Stimulated activated effector memory CD8-positive, alpha-beta T cell treated with anti-CD3 and anti-CD28 coated beads, Interleukin-12 subunit alpha, Interleukin-12 subunit beta, amount 100 ng/mL, for 72 hours (primary cell): ENCODE measurements at places on chromosomes 7 and 10.

- DNase-seq = no peak
These were observed 21.5 kb downstream of the CYP26A1 start for GRCh38 chr10:93095225-93095624.

DNA sequence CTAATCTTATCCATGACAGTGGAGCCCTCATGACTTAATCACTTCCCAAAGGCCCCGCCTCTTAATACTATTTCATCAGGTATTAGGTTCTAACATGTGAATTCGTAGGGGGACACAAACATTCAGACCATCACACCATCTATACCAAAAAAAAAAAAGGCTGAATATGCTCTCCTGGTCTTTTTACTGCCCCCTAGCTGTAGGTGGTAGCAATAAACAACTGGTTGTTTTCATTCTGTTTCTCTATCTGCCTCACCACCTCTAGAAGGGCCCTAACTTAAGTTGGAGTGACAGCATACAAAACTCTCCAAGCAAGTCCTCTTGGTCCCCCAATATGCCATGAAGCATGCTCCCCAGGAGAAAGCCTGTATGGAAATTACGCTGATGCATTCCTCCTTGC is 94.1 kb downstream of the GRM8 start:
- no peak for DNase-seq

GRCh38 chr10:24009736-24010135 is 199.2 kb upstream of the KIAA1217 start:
- DNase-seq = no peak

GRCh38 chr10:9301148-9301547 is 1246.7 kb downstream of the GATA3 start:
- no peak for DNase-seq

DNA sequence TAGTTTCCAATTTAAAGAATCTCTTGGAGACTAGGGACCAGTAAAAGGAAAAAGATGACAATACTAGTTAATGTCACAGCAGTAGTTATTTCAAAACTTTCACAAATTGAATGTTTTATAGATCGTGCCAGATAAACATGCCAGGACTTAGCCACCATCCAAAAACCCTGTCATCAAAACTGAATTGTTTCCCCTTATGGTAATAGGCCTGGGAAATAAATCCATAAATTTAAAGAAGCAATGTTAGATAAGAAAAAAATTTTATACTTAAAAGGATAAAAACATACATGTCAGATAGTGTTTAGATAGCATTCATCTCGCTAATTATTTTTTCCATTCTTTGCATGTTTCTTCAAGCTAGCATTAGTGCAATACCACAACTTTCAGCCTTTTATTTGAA is 71.2 kb downstream of the SUGCT start:
- no peak for DNase-seq

DNA sequence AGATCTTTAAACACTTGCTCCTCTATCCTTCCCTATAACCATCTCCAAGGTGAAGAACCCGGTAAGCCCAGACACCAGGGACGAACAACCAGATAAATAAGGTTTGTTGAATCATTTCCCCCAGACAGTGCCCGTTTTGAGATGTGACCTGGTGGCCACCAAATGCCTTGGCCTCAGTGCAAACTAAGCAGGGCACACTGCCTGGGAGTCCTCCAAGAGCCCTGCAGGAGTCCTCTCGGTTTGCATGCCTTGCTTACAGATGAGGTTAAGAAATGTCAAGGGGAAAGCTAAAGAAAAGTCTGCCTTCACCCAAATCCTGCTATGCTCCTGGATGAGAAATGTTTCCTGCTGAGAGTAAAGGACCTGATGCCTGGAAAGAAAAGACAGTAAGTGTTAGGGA is 31.6 kb downstream of the SLIT1 start:
- no peak for DNase-seq

DNA sequence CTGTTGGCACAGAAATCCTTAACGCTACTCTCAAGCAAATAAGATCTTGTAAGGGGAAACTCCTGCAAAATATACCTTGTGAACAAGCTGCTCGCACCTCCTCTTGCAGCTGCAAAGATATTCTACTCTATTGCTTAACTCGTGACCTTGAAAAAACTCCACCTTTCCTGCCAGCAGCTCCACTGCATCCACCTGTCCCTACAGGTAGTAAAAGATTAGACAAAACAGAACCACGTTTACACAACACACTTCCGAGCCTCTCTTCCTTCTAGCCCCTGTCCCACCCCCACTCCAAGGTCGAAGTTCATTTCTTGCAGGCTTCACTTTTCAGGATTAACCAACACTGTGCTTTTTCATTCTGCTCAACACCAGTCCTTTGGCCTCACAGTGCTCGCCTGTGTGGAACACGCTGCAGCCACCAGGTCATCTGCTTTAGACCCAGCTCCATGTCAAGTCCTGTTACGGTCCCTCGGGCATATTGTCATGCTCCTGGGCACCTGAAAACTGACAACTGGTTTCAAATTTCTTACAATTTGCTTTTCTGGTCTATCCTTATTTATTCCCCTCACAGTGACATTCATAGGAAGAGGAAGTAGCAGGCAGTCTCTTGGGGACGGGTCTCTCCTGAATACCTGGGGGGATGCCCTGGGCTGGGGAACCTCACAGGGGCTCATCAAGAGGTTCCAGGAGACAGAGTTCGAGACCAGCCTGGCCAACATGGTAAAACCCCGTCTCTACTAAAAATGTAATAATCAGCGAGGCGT is 165.8 kb upstream of the KLF14 start:
- DNase-seq = no peak

DNA sequence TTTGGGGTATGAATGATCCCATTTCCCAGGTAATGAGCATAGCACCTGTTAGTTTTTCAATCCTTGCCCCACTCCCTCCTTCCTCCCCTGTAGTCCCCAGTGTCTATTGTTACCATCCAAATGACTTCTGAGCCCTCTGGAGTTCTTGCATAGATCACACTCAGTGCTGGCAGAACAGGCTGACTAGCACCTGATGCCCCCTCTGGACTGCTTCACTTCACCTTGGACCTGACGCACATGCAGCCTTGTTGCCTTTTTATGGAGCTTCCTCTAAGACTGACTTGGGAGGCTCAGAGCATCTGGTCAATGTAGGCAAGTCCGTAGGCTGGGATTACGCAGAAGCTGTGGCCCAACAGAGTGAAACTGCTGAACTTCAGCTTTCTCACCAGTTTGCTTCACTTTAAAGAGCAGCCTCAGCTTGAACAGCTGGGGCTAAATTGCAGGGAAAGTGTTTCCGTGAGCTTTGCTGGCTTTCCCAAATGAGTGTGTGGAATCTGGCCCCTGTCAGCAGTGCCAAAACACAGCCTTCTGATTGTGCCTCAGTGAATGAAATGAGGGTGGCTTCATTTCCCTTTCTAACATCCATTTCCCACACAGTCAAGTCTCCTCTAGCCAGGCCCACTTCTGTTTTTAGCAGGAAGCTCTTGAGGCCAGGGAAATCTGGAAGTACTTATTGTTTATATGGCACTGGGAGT is 48.5 kb downstream of the NXPH1 start:
- DNase-seq = no peak

DNA sequence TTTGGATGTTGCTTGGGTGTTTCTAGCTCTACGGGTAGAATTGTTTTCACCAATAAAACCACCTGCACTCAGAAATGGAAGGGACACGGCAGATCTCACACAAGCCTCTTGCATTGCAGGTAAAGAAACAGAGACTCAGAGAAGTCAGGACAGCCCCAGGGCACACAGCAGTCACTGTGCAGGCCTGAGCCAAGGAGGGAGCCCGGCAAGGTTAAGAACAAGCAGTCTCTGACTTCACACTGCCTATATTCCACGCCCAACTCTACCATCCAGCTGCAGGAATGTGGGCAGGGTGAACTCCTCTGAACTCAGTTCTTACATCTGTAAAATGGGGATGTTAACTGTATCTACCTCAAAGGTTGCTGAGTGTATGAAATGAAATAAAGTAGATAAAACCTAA is 15.4 kb downstream of the CHST15 start:
- DNase-seq = no peak

DNA sequence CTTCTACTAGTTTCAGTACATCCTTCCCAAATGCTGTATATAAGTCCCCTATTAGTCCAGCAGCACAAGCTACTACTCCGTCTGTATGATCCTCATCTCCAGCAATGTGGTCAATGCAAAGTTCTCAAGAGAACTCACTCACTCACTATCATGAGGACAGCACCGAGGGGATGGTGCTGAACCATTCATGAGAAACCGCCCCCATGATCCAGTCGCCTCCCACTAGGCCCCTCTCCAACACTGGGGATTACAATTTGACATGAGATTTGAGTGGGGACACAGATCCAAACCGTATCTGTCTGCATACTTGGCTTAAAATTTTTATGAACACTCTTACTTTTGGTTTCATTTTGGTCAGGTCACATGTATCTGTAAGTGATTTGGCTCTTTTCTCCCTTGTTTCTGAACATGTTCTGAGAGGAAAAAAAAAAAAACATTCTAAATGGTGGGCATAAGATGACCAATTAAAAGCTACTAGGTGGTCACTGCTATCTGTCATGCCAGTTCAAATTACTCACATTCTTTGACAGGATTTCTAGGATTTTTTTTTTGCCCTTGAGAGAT is 60.1 kb downstream of the ZNF783 start:
- DNase-seq = no peak

DNA sequence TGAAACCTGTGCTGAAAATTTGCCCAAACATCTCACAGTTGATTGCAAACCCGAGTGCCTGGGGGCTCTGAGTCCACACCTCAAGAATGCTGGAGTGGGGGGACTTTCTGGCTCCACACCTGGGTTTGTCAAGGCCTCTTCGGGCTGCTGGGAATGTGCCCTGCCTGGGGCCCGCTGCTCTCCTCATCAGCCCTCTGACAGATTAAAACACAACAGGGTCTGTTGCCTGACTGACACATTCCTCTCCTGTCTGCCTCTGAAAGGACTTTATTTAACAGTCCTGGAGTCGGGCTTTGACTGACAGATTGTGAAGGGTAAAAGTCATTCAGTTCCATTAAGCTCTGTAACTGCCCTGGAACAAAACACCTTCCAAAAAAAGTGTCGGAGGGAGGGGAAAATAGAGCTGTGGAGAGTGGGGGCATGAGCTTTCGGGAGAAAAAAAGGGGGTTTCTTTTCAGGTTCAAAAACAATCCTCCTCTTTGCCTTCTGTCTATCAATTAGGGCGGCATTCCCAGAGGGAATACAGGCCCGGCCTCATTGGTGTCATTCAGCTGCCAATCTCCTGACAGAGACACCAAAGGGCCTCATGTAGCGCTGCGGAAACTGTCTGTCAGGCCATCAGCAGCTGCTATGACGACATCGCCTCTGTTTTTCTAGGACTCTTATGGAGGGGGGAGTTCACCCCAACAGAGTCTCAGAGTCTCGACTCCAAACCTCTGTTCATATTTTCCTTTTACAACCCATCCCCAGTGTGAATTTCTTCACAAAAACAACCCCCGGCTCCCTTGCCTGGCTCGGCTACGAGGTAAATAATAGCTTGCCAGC is 398.8 kb upstream of the NFE2L3 start:
- DNase-seq = no peak

DNA sequence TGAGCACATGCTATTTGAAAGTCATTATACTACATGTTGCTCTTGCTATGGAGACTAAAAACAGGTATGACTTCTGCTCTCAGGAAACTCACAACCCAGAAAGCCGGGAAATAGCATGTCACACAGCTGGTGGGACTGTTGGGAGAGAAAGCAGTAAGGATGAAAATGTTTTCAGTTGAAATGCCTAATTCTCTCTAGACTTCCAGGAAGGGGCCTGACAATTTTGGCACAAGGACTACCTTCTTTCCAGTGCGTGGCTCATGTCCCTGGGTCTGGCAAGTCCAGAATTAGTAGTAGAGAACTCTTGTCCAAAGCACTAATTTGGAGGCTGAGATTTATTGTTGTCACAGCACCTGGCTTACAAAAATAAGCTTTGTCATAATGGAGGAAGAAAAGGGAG is 567.6 kb downstream of the LRMDA start:
- no peak for DNase-seq

DNA sequence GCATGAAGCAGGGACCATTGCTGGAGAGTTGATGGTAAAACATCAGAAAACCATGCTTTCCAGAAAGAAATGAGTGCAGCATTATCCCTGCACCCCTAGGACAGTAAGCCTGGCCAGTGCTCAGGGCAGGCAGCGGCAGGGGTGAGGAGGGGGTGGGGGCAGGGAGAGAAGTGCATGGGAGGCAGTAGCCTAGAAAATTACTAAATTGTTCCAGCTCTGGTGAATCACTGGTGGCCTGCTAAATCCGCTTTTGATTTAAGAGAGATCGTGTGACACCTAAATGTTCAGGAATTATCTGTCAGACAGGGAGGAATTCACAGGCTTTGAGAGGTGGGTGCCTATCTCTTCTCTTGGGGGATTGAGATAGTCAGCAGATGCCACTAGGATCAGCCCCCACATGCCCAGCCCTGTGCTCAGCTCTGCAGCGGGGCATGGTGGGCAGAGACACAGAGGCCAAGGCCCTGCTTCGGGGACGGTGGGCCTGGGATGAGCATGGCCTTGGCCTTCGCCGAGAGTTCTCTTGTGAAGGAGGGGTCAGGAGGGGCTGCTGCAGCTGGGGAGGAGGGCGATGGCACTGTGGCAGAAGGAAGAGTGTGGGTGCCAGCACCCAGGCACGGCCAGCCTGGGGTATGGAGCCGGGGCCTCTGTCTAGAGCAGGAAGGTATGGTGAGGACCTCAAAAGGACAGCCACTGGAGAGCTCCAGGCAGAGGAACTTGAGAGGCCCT is 5.0 kb upstream of the AQP1 start:
- no peak for DNase-seq

DNA sequence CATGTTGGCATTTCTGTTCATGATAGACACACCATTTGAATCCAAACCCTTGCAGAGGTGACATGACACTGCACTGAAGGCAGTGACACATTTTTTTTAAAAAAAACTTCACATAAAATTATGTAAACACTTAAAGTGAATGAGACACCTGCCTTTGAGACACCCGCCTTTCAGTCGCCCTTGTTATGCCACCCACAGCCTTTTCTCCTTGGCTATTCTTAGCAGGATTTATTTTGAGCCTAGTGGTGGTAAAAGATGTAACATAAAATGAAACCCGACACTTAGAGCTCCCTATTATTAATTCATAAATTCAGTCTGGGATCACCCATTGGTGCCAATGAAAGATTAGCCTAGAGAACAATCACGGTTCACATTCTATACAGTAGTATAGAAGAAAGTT is 161.3 kb downstream of the DYNC1I1 start:
- no peak for DNase-seq

GRCh38 chr10:34699904-34700517 is 115.1 kb downstream of the PARD3 start:
- no peak for DNase-seq

DNA sequence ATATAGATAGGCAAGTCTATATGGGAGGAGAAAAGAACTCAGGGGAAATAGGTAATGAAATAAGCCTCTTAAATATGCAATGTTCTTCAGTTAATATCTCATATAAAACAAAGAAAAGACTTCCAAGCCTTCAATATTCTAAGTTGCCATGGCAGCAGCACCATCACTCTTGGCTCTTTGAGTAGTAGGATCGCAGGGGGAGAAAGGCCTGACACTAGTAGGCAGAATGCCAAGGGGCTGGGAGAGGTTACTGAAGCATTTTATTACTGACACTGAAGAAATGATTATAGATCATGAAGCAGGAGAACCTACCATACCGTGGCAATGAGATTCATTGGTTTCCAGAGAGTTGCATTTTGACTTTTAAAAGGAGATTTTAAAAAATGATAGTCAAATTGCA is 193.9 kb downstream of the NXPH1 start:
- no peak for DNase-seq
